ENCODE measurements at places on chromosomes 1 and 21. TPM values are rescaled to one million over a fixed set of nuclear protein-coding genes. Genes with fewer than 3 reads are reported as not detected.

EDARADD gene
- total RNA-seq: 0.48 TPM

PLA2G5 gene
- not detected for total RNA-seq

SYT11 gene
- 30.6 TPM for total RNA-seq

COL6A2 gene
- 1,554 TPM for total RNA-seq

OR2L13 gene
- total RNA-seq: not detected

PTPN22 gene
- 0.16 TPM for total RNA-seq

B4GALT2 gene
- 25.1 TPM for total RNA-seq

All from epithelial cell of alveolus of lung (primary cell).